ENCODE measurements at places on chromosomes 3 and 15.

DNA sequence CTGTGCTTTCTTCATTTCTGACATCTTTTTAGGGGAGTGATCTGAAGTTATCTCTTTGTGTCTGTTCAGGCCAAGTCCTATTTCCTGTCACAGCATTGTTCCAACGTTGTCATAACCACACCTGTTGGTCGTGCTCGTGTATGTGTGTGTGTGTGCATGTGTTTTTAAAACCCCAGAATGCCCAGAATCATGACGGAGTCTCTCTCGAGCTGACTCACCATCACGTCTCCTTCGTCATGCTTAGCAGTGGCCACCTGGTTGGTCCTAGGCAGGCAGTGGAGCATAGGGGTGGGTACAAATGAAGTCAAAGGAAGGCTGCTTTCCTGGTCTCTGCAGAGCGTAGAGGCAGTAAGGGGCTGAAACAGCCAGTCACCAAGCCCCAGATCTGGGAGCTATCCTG is 126.8 kb upstream of the ABHD17C start:
- no peak for DNase-seq

DNA sequence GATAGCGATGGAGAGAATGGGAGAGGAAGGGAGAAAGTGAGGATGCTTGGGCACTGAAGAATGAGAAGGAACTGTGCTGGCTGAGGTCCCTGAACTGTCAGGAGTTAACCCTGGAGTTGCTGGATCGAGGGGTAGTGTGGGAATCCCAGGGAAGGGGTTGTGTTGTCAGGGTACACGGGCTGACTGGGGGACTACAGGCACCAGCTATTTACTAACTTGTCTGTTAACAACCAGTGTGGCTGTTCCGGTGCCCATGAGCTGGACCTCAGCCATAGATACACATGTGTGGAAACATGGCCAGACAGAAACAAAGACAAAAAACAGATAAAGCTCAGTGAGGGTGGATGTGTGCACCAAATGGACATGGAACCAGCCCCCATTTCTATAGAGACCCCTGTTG is 55.1 kb downstream of the GASK1A start:
- DNase-seq, result no peak

GRCh38 chr3:29354894-29355293 is 74.0 kb downstream of the RBMS3 start:
- no peak for DNase-seq

GRCh38 chr3:104005815-104006214 is 1360.9 kb upstream of the ALCAM start:
- no peak for DNase-seq

- DNase-seq, result no peak
These were observed 148.5 kb upstream of the CTDSPL start for GRCh38 chr3:37712918-37713817.

Data from activated CD8-positive, alpha-beta memory T cell treated with anti-CD3 and anti-CD28 coated beads for 4 hours (primary cell).